ENCODE measurements at places on chromosomes 2 and 18. TPM values are rescaled to one million over a fixed set of nuclear protein-coding genes. Genes with fewer than 3 reads are reported as not detected.

GRCh38 chr2:221911321-221911720 lies 339.2 kb upstream of the EPHA4 start:
- peak; percentile 44 for DNase-seq

DNA sequence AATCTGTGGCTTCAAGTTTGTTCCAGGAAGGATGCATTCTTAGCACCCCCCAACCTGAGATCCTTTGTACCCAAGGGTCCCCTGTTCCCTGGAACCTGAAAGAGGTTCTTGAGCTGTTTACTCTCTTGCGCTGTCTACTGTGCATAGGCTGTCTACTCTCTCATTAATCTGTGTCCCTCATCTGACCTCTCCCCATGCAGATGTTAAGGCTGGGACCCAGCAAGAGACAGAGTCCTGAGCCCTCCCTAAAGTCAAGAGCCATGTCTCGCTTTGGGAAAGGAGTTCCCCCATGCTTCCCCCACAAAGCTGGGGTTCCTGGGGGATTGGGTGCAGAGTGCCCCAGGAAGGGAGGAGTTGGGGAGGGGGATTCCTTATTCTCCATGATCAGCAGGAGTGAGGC lies 312.9 kb downstream of the CYP26B1 start:
- DNase-seq = no peak

GRCh38 chr2:159072795-159073194 lies 104.4 kb downstream of the TANC1 start:
- no peak for DNase-seq

The PLCL1 gene
- total RNA-seq = 0.41 TPM

DNA sequence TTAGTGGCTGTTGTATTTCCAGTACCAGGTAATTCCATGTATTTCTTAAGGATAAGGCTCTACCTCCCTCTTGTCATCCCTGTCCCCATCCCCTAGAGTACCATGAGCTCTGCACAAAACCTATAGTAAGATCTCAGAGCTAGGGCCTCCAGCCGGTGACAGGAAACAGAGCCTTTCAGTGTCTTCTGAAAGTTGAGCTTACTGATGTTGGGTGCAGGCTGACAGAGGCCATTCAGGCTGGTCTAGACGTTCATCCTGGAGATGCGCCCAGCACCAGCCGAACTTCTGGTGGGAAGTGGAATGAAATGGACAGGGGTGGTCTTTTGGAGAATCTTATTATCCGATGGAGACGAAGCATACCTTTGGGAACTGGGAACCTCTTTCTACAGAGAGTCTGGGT lies 16.7 kb upstream of the LYPD6B start:
- DNase-seq = no peak

GRCh38 chr2:164752956-164753355 lies 88.7 kb downstream of the COBLL1 start:
- DNase-seq = no peak

Data from neural progenitor cell (in vitro differentiated cells).